ENCODE measurements at places on chromosomes 2 and 18. TPM values are rescaled to one million over a fixed set of nuclear protein-coding genes. Genes with fewer than 3 reads are reported as not detected.

DNA sequence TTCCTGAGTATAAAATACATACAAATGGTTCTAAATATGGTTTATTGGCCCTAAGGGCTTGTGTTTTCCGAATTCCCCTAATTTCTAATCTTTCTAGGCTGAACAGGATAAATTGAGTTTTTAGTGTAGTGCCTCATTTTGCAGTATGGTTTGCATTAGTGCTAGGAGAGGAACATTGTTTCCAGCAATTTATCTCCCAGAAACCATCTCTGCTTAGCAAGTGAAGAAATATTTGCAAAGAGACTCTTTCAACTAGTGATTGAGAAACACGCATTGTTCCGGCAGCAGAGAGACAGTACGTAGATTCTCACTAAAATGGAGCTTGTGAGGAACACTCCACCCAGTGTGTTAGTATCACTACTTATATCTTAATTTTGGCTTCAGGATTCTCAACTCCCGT is 177.8 kb upstream of the EPAS1 start:
- DNase-seq: no peak

DNA sequence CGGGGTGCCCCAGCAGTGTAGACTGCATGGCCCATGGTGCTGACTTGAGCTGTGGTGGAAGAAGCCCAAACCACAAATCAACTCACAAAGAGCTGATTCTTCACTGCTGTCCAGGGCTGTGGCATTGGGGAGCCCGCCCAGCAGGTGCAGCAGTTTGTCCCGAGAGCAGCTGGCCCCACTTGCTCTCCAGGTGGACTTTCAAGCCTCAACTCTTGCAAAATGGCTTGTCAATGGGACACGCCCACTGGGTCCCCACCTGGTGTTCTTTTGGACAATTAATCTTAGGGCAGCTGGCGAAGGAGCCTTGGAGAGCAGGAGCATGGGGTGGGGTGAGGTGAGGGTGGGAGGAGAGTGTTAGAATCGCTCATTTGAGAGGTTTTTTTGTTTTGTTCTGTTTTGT is 117.9 kb downstream of the MYCN start:
- DNase-seq: no peak

- no peak for DNase-seq
Measured at GRCh38 chr2:217101972-217102371, 242.1 kb upstream of the TNP1 start.

- DNase-seq: no peak
Measured at GRCh38 chr2:18441583-18441982, 118.9 kb downstream of the RDH14 start.

GRCh38 chr2:73925033-73925704 is 1.5 kb upstream of the DGUOK start:
- DNase-seq: no peak

- no peak for DNase-seq
Measured at GRCh38 chr2:13000664-13001363, 284.1 kb downstream of the TRIB2 start.

GRCh38 chr2:26616706-26617587 is 24.2 kb downstream of the CIB4 start:
- no peak for DNase-seq

- no peak for DNase-seq
Measured at GRCh38 chr2:239318790-239319661, 81.8 kb downstream of the HDAC4 start.

- no peak for DNase-seq
Measured at GRCh38 chr2:186125156-186125555, 360.9 kb upstream of the ZC3H15 start.

DNA sequence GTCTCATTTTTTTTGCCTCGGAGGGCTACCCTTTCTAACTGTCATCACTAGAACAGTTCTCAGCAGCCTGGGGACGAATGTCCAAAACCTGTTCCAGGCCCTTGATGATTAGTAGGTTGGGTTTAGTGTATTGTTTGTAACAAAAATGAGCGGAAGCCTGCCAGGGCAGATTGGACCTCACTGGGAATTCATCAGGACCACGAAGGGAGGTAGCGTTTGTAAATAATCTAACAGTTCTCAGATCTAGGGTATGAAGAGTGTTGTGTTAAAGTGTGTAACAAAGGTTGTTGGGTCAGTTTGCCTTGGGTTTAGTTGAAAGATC is 799 bp downstream of the CEP68 start:
- no peak for DNase-seq

DNA sequence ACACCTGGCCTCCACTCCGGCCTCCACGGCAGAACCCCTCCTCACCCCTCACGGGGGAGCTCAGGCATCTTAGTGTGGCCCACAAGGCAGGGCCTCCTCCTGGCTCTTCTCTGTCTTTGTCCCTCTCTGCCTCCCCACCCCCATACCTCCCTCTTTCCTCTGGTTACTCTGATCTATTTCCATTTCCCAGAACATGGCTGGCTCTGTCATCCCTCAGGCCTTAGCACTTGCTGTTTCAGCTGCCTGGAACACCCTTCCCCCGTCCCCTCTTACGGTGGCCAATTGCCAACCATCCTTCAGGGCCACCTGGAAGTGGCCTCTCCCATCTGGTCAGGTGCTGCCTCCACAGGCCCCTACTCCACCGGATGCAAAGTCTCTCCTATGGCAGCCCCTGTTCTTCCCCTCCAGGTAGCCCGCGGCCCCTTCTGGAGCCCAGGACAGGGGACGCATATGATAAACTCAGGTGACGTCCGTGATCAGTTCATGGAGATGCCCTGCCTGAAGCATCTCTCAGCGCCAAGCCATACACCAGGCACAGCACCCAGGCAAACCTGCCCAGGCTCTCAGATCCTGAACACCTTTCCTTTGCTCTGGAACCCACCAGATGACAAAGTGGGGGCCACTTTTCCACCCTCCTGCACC is 3.6 kb upstream of the ECEL1 start:
- no peak for DNase-seq

DNA sequence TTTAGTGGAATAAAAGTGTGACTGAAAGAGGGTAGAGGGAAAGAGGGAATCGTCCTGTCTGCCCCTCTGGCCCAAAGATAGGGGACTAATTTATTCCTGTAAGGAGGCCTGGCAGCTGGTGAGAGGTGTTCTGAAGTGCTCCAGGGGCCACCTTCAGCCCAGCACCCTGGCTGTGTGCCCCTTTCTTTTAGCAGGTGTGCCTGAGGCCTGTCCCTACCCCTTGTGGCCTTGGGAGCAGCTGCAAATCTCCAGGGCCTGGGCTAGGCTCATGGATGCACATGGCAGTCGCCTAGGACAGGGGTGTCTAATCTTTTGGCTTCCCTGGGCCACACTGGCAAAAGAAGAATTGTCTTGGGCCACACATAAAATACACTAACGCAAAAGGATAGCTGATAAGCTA is 37.3 kb downstream of the FHOD3 start:
- DNase-seq: no peak

DNA sequence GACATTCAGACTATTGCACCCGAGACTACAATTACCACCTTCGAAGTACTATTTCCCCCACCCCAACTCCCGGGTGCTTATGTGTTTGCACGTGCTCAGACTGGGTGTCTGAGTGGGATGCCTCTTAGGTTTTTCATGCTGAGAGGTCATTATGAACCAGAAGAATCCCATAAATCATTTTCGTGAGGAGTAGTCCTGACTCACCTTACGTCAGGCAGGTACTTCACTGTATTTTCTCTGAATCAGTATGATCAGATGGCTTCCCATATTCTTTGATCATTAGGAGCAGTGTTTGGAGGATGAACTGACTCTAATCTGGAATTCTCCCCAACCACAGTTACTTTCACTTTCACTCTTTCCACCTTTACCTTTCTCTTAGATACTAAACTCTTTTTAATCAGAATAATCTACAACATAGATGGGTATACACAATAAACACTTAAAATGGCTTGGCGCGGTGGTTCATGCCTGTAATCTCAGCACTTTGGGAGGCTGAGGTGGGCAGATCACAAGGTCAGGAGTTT is 38.4 kb upstream of the STAT4 start:
- DNase-seq: no peak

- DNase-seq: no peak
Measured at GRCh38 chr2:147017951-147018645, 826.7 kb upstream of the ACVR2A start.

GRCh38 chr2:158112992-158113391 is 11.3 kb downstream of the UPP2 start:
- DNase-seq: no peak

GRCh38 chr2:237744613-237745249 is 53.8 kb upstream of the RBM44 start:
- no peak for DNase-seq

DNA sequence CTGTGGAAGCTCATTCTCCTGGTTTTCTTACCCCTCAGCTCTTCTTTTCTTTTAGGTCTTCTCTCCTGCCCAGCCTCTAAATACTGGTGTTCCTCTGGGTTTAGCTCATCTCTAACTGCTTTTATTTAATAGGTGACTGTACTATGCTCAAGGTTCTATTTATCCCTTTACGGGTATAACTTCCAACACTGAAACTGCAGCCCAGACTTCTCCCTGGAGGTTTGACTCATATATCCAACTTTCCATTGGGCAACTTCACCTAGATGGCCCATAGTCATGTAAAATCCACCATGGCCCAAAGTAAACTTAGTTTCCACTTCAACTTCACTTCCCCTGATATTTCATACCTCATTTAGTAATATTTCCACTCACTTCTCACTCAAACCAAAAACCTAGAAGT is 273.1 kb downstream of the PLCL1 start:
- DNase-seq: no peak

DNA sequence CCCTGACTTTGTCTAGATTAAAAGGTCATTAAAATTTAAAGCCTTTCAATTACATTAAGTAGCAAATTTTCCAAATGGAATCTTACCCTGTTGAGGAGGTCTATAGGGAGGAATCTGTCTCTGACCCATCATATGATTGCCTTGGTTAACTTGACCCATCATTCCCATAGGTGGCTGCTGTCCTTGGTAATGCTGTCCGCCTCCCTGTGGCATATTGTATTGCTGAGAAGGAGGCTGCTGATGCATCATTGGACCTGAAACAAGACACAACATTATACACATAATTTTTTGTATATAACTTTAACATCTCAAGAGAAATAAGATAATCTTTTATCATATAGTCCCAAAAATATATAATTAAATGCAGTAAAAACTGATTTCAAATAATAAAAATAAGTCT is 51.2 kb downstream of the SS18 start:
- DNase-seq: no peak

DNA sequence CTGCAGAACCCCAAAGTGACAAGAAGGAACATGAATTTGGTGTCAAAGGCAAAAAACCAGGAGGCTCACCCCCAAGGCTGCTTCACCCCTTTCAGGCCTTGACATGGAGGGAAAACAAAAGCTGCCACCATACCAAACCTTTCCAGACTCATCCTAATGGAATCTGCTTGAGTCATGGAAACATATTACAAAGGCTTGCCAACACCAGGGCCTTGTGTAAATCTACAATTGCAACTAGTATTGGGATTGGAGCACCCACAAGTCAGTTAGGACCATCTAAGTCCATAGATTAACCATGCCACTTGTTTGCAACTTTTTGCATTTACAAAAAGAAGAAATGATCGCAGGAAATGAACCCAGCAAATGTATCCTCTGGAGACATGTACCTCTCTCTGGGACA is 297.6 kb downstream of the CDCA7 start:
- peak; percentile 78 for DNase-seq

GRCh38 chr2:160293391-160294091 is 93.5 kb upstream of the ITGB6 start:
- DNase-seq: no peak

DNA sequence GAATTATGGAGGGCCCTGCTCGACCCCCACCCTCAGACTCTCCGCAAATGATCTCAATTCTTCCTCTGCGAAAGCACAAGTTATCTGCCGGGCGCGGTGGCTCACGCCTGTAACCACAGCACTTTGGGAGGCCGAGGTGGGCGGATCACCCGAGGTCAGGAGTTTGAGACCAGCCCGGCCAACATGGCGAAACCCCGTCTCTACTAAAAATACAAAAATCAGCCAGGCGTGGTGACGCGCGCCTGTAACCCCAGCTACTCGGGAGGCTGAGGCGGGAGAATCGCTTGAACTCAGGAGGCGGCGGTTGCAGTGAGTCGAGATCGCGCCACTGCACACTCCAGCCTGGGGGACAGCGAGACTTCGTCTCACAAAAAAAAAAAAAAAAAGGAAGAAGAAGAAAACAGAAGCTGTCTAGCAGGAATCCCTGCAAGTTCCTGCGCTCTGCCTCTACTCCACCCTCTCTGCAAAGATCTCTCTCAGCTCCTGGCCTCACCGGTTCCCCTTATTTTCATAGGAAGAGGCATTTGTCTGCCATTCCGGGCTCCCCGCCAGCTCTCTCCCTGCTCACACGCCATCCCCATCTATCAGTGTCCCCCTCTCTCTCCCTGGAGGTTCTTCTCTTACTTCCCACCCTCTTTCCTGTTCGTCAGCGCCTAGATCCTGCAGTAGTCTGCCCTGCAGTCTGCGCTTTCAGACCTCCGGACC is 13.5 kb upstream of the COLEC12 start:
- no peak for DNase-seq

- DNase-seq: no peak
Measured at GRCh38 chr2:3209258-3209657, 168.4 kb downstream of the EIPR1 start.

- no peak for DNase-seq
Measured at GRCh38 chr18:13726972-13727331, 479 bp downstream of the RNMT start.

- no peak for DNase-seq
Measured at GRCh38 chr2:109230941-109231420, 102.0 kb downstream of the SH3RF3 start.

GRCh38 chr2:233979748-233980147 is 62.6 kb downstream of the TRPM8 start:
- no peak for DNase-seq

- DNase-seq: no peak
Measured at GRCh38 chr2:200086911-200087310, 131.5 kb downstream of the MAIP1 start.

GRCh38 chr2:167318581-167318980 is 430.3 kb downstream of the XIRP2 start:
- no peak for DNase-seq

The CD8B2 gene
- total RNA-seq: not detected

The GPAT2 gene
- total RNA-seq: 1.7 TPM

The AQP12A gene
- not detected for total RNA-seq

The ORC4 gene
- 39.8 TPM for total RNA-seq

The KCNJ13 gene
- not detected for total RNA-seq

The CD8A gene
- not detected for total RNA-seq

The CDH19 gene
- total RNA-seq: not detected

The PXDN gene
- 197 TPM for total RNA-seq

The FAP gene
- total RNA-seq: 0.14 TPM

The FBXO48 gene
- total RNA-seq: 0.94 TPM

The SCN9A gene
- total RNA-seq: 2.1 TPM

The PRKD3 gene
- 45.9 TPM for total RNA-seq

The GALNT3 gene
- total RNA-seq: 28.7 TPM

The COL5A2 gene
- total RNA-seq: 32.7 TPM

All from epithelial cell of proximal tubule (primary cell).